Glutamatergic neuron (in vitro differentiated cells): ENCODE measurements at places on chromosomes 4 and X. TPM values are rescaled to one million over a fixed set of nuclear protein-coding genes. Genes with fewer than 3 reads are reported as not detected.

- no peak for DNase-seq
Observed at GRCh38 chr4:123298801-123299200, 97.8 kb upstream of the SPRY1 start.

- DNase-seq = no peak
Observed at GRCh38 chr4:76954489-76954888, 4.9 kb downstream of the SEPTIN11 start.

Gene TMSB15C
- 30.1 TPM for total RNA-seq

- DNase-seq = no peak
Observed at GRCh38 chrX:155094468-155095061, 23.3 kb downstream of the BRCC3 start.

Gene VCX3B
- total RNA-seq = not detected

Gene RAB33A
- 13.3 TPM for total RNA-seq

DNA sequence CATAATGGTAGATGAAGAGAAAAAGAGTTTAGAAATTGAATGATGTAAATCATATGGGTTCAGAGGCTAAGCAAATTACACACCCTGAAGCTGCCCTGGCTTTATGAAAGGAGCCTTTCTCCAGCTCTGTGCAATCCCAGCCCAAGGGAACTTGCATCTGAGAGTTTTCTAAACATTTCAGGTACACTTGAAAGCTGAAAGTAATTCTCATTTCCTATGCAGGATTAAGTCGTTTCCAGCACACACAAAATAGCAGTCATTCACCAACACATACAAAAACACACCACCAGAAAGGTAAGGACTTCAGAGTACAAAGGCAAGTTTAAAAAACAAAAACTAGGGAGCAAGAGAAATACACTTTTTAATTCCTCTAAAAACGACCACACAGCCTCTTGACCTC is 1.7 kb downstream of the PDGFC start:
- DNase-seq = no peak

DNA sequence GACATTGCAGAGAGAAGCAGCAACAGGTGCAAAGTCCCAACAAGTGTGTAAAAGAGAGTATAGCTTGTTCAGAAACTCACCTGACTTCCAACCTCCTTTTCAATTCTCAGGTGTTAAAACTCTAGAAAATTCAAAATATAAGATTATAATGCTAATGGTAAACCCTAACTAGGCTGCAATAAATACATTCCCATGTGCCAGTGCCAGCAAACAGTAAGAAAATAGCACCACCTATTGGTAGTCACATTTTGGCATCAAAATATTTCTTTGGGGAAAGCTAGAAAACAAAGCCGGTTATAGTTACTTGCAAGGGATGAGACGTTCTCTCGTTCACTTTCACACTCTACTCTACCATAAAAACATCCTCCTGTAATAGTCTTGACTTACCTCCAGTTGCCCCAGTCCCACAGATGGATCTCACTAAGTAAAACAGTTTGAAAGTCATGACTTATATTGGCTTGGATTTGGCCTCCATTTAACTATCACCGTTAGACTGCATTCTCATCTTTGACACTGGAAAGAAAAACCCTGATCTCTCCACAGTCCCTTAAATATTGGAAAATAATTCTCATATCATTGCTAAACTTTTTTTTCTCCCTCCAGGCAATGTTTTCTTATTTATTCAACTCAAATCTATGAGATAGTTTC is 9.6 kb downstream of the BMP3 start:
- DNase-seq = no peak

DNA sequence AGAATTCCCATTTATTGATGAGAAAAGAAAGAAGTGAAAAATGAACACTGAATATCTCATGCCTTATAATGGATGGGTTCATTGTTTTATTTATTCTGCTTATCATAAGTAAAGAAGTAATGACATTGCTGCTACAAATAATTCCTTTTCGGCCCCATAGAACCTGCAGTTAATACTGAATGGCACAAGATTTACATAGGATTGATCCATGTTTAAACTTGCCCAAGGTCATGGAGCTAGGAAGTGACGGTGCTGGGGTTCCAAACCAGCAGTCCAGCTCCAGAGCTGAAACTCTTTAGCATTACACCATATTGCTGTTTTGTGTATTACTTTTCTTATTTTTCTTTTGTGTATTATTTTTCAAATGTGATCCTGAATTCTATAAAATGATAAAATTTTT is 30.2 kb upstream of the PRSS48 start:
- DNase-seq = no peak

DNA sequence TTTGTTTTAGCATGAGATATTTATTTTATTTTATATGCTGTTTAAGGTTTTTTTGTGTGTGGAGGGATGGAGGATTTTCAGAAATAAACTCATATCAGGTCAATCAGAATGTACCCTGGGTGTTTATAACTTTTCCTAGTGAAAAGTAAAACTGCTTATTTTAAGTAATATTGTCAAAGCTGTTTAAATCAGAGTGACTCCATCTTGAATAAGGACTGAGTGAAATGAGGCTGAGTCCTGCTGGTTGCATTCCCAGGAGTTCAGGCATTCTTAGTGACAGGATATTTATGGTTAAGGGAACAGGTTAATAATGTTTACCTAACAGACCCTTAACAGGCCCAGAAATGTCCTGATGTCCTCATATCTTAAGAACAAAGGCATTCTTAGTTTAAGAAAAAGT is 1160.9 kb upstream of the PCDH7 start:
- DNase-seq = no peak

- no peak for DNase-seq
Observed at GRCh38 chrX:26597981-26598380, 382.0 kb downstream of the MAGEB5 start.

DNA sequence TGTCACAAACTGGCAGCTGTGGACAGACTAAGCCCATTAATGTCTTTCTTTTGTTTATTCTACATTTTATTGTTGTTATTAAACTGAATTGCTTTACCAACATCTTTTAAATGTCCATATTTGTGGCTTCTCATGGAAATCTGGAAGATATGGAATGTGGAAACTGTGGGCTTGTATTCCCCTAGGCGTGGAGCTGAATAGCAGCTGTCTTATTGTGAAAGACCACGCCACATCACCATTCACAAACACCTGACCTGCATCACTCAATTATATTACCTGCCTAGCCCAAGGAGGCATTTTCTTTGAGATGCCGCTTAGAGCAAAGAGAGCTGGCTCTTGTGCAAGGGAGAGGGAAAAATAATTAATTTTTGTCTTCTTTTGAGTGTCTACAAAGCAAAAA is 96.9 kb upstream of the GPRIN3 start:
- DNase-seq = no peak
